ENCODE measurements at places on chromosomes 2 and 18. TPM values are rescaled to one million over a fixed set of nuclear protein-coding genes. Genes with fewer than 3 reads are reported as not detected.

- peaks cover 46% of the 10 kb centered on the region for H3K4me1 ChIP-seq
- H3K4me3 ChIP-seq = peak overlapping the region; percentile 31
- H3K27ac ChIP-seq = peak overlapping the region; percentile 66
Observed at GRCh38 chr2:230230496-230231200, 5.1 kb downstream of the SP140 start.

CAPN14 gene
- 0.35 TPM for total RNA-seq

GRCh38 chr2:172455121-172455515 lies 27.7 kb downstream of the ITGA6 start:
- H3K4me1 ChIP-seq = peaks cover 87% of the 10 kb centered on the region
- DNase-seq = peak; percentile 22
- H3K27ac ChIP-seq = peak overlapping the region; percentile 68
- no peak overlapping the region for H3K4me3 ChIP-seq
- H3K36me3 ChIP-seq = peaks cover 52% of the 10 kb centered on the region

STARD6 gene
- total RNA-seq = not detected

UPP2 gene
- not detected for total RNA-seq

CYP20A1 gene
- total RNA-seq = 14.2 TPM

DNA sequence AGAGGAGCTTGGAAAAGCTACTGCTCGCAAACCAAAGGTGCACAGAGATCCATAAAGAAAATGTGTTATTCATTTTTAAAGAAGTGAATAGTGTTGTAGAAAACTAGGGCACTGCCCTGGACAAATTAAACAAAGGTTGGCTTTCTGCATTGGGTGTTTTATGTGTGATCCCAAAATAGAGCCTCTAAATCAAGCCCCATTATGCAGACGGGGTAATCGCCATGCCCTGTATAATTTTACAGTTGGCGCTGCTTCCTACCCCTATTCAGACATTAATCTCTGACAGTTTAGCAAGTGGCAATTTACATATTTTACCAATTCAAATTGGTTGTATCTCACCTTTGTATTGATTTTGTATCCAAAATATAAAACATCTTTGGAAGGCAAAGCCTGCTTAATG lies 109.1 kb downstream of the PID1 start:
- DNase-seq = no peak
- no peaks in the 10 kb centered on the region for H3K36me3 ChIP-seq
- H3K27ac ChIP-seq = no peak overlapping the region

DNA sequence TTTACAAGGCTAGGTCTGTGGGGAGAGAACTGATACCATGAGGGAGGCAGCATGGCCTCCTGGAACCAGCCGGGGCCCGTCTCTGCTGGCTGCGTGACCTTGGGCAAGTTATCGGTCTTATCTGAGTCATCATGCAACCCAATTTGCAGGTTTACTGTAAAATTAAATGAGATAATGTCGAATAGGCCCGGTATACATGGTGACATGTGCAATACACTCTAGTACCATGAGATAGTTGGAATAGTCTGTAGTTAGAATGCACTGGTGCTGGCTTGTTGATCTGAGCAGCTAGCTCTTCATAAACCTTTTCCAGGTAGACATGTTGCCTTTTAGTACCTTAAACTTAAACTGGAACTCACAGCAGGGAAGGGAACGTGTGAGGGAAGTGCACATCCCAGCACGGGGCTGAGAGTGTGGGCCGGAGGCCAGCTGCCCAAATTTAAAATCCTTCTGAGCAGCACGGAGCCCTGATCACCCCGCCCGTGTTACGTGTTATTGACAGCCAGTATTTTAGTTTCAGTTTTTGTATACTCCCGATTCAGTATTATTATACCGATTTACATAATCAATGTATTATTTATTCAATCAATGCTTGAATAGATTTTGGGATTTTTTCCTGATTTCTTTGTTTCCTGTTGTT lies 72.4 kb upstream of the HS6ST1 start:
- H3K36me3 ChIP-seq = peaks cover 5% of the 10 kb centered on the region
- H3K4me3 ChIP-seq = peak overlapping the region; percentile 17
- H3K4me1 ChIP-seq = peaks cover 12% of the 10 kb centered on the region
- DNase-seq = no peak
- H3K27me3 ChIP-seq = no peaks in the 10 kb centered on the region

DLGAP1 gene
- total RNA-seq = 9.0 TPM

DNA sequence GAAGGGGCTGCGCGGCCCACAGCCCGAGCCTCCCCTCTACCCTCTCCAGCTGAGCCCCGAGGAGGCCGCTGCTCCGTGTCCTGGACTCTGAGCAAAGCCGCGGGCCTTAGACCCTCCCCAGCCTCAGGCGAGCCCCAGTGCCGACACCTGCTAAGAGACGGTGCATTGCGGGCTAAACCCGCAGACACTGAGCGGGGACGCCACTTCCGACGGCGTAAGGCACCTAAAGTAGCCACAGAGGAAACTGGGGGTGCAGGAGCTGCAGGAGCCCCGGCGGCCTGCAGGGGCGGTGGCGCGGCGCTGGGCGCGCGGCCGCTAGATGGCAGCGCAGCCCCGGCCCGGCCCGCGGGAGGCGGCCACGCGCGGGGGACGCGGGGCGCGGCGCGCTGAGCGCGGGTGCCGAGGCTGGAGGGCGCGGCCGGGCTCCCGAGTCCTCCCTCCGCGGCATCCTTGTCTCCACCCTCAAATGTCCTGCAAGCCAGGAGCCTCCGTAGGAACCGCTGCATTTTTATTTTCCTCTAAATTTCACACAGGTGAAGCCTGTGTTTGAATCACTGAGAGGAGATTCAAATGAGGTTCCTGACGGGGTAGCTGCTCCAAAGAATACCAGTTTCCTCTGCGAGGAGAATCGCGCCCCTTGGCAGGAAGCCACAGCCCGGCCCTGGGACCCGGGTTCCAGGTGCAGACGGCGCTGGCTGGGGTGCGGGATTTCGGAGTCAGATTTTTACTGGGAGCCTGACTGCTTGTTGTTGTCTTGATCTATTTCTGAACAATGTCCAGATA lies 650.5 kb downstream of the GALR1 start:
- H3K27ac ChIP-seq = no peak overlapping the region
- H3K4me1 ChIP-seq = no peaks in the 10 kb centered on the region
- H3K27me3 ChIP-seq = peaks cover 12% of the 10 kb centered on the region

DNA sequence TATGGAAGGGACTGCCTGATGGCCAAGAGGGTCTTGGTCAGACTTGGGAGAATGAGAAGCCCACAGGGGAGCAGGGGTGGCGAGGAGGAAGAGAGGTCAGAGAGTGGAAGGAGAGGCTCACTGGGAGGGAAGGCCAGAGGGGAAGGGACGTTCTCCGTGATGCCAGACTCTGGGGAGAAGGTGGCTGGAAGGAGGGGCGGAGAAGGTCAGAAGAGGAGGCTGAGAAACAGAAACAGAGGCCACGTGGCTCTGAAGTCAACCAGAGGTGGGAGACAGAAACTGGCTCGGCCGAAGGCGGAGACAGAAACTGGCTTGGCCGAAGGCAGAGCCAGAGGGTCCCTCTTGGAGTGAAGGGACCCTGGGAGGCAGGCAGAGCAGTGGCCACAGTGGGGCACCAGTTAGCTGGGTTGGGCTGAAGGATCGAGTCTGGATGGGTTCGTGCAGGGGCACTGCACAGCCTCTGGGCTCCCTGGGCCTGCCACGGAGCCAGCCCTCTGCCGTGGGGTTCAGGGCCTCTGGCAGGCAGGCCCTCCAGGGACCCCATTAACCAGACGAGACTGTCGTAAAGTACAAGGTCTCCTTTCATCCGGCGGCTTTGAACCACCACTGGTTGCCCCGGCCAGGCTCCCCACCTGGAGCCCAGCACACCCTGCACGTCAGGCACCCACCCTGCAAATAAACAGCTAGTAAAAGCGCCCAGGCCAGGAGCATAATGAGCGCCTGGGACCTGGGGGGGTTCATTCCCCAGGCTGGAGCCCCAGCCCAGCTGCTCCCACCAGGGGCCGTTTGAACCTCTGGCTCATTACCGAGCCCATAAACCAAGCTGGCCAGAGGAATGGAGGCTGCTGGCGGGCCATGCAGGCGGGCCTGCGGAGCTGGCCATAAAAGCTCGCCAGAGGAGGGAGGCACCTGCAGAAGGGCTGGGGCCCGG lies 218.8 kb downstream of the DYSF start:
- peaks cover 67% of the 10 kb centered on the region for H3K27me3 ChIP-seq
- H3K27ac ChIP-seq = no peak overlapping the region
- H3K4me3 ChIP-seq = no peak overlapping the region
- DNase-seq = no peak
- H3K36me3 ChIP-seq = no peaks in the 10 kb centered on the region

Data from Calu3 (cell line).